ENCODE measurements at places on chromosomes 7 and 10. TPM values are rescaled to one million over a fixed set of nuclear protein-coding genes. Genes with fewer than 3 reads are reported as not detected.

The OPN1SW gene
- not detected for total RNA-seq

The LARP4B gene
- total RNA-seq = 20.7 TPM

The SOSTDC1 gene
- not detected for total RNA-seq

The AGAP5 gene
- 1.5 TPM for total RNA-seq

The CAV2 gene
- 39.8 TPM for total RNA-seq

All from pericardium fibroblast (primary cell).